ENCODE measurements at places on chromosomes 3 and 15.

GRCh38 chr3:127690106-127690505, 17.4 kb downstream of the ABTB1 start:
- no peak for DNase-seq

DNA sequence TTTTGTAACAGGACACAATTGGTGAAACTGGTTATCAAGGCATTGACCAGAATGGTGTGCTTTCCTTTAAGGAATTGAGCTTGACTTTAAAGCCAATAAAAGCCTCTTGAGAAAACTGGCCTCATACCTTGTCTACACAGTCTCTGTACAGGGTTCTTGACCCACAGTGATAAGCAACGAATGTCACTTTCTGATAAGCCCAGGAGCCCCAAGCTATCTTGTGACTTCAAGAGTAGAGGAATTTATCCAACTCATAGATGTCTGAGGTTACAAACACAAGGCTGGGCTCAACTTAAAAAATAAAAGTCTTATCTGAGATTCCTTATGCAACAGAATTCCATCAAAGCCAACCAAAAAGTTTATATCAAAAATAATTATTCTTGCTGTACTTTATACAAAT, 212.1 kb downstream of the GBE1 start:
- no peak for DNase-seq

- DNase-seq, result no peak
Observed at GRCh38 chr3:23762759-23763477, 42.8 kb upstream of the UBE2E1 start.

DNA sequence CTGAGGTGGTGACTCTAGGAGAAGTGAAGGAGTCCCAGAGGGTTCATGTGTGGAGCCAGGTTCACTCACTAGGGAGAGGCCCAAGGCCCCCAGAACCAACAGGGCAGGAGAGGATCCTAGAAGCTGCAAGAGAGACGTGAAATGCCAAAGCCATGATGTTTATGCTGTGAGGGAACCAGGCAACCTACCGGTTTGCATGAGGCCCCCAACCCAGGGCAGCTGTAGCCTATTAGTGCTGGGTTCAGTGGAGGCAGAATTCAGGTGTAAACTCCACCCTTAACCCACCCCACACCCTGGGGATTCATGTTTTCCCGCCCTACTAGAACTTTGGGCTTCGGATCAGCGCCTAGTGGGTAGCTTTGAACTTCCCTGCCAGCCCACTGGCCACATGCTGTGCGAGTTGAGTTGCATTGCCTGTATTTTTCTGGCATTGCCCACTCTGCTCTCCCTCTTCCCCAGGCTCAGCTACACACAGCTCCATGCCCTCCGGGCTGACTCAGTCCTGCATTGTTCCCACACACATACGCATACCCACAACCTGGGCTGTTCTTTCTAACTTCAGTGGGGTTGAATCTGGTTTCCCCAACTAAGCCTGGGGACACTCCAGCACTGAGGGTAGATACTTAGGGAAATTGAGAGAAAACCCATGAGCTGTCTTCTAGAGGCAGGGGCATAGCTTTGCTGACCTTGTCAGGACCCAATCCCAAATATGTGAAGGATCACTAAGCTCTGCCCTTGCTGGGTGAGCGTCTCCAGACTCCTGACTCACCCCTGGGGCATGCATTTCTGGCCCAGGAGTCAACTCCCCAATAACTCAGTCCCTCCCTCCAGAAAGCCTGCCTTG, 2.0 kb upstream of the ZBTB47 start:
- no peak for DNase-seq

- no peak for DNase-seq
Observed at GRCh38 chr3:176159796-176160195, 1037.5 kb downstream of the TBL1XR1 start.

GRCh38 chr3:123883111-123883510, 1.0 kb downstream of the MYLK start:
- DNase-seq, result no peak

All from GM18507 (cell line).